Activated naive CD8-positive, alpha-beta T cell treated with anti-CD3 and anti-CD28 coated beads for 36 hours (primary cell): ENCODE measurements at places on chromosomes 6 and 20. TPM values are rescaled to one million over a fixed set of nuclear protein-coding genes. Genes with fewer than 3 reads are reported as not detected.

Gene BHLHE23
- total RNA-seq = not detected

Gene HTR1B
- not detected for total RNA-seq

Gene LY6G6D
- not detected for total RNA-seq

Gene HLA-A
- total RNA-seq = 1,111 TPM

Gene GSTA4
- total RNA-seq = 8.5 TPM

Gene DNAAF9
- total RNA-seq = 1.1 TPM

Gene SYNJ2
- total RNA-seq = 29.4 TPM

DNA sequence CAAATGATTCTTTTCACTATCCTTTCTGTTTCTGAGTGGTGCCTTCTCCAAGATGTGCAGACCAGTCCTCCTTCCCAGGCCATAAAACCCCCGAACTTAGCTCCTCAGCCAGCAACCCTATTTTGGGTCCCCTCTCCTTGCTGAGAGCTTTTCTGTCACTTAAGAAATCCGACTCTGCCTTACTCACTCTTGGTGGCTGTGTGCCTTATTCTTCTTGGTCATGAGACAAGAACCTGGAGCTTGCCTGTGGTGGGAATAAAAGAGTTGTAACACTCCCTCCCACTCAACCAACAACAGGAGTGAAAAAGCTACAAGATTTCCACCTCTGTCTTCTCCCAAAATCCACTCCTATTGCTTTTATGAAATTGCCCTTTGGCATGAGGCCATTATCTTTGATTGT is 62.6 kb downstream of the RPS12 start:
- DNase-seq = no peak

GRCh38 chr6:15413466-15414234 is 167.8 kb downstream of the JARID2 start:
- DNase-seq = no peak

DNA sequence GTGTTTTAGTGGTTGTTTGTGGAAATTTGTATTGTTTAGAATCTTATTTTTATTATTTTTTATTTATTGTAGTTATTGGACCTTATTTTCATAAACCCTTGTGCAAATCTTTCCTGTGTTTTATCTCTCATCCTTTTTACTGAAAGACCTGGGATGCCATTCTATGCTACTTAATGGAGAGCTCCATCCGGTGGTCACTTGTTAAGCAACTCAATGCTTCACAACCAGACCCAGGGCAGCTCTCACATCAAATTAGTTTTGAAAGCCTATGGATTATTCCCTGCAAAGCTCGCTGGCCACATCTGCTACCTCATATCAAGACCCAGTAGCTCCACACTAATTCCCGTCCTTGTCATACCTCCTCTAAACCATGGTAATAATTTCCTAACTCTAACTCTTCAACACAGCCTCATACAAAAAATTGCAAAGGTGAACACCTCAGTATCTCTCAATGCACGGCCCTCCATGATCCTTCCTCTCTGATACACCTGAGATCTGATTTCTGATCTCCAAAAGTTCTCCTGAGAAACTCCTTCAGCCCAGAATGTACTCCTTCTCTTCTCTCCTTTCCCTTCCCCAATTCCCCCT is 296.6 kb upstream of the MANEA start:
- DNase-seq = no peak

DNA sequence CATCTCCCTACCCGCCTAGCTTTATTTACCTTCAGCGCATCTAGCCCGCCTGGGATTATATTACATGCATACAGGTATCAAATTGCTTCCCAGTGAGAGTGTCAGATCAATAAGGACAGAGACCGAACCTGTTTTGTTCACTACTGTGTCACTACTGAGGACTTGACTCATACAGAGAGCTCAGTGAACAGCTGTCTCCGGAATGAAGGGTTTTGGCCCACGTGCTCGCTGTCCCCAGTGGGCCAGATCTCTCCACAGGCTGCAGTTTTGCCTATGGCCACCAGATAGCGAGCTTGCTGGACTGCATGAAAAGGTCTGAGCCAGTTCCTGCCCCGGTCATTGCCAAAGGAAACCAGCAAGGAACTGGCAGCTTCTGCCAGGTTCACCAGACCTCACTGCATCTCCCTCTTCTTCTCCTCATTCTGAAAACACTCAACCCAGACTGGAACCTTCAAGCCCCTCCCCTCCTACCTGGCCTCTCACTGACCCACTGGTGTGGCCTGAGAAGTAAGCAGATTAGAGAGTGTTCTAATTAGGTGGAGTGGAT is 150.8 kb downstream of the ZMYND8 start:
- DNase-seq = peak; percentile 56

GRCh38 chr6:139510040-139510790 is 135.8 kb upstream of the CITED2 start:
- no peak for DNase-seq

DNA sequence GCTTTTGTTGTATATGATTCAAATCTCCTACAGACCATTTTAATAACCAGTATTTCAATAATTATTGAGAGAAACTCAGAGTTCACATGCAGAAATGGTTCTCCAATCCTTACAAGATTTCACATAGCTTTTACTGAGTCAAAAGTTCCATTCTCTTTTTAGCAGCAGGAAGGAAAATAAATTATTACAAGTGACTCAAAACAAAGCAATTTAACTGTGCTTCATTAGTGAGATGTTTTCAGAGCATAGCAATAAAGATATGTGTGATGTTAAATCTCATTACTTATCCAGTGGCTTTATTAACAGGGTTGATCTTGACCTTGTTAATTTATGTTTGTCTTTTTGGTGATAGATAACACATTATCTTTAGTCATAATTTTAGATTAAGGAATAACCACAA is 22.0 kb downstream of the KIF13A start:
- no peak for DNase-seq

GRCh38 chr6:15305496-15305895 is 59.6 kb downstream of the JARID2 start:
- DNase-seq = no peak

GRCh38 chr6:148195511-148195910 is 147.1 kb upstream of the SASH1 start:
- no peak for DNase-seq

DNA sequence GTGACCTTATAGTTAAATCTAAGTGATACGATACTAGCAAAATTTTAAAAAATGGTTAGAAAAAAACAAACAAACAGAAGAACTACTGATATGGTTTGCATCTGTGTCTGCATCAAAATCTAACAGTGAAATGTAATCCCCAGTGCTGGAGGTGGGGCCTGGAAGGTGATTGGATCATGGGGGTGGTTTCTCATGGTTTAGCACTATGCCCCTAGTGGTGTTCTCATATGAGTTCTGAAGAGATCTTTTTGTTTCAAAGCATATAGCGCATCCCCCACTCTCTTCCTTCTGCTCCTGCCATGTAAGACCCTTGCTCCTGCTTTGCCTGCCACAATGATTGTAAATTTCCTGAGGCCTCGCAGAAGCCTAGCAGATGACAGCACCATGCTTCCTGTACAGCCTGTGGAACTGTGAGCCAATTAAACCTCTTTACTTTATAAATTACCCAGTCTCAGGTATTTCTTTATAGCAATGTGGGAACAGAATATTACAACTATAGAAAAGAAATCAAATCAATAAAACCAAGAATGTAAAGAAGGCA is 5.4 kb downstream of the FBXL4 start:
- DNase-seq = no peak

- no peak for DNase-seq
Observed at GRCh38 chr20:48489656-48490055, 338.1 kb downstream of the PREX1 start.

- no peak for DNase-seq
Observed at GRCh38 chr6:150537491-150537890, 62.2 kb upstream of the PLEKHG1 start.

DNA sequence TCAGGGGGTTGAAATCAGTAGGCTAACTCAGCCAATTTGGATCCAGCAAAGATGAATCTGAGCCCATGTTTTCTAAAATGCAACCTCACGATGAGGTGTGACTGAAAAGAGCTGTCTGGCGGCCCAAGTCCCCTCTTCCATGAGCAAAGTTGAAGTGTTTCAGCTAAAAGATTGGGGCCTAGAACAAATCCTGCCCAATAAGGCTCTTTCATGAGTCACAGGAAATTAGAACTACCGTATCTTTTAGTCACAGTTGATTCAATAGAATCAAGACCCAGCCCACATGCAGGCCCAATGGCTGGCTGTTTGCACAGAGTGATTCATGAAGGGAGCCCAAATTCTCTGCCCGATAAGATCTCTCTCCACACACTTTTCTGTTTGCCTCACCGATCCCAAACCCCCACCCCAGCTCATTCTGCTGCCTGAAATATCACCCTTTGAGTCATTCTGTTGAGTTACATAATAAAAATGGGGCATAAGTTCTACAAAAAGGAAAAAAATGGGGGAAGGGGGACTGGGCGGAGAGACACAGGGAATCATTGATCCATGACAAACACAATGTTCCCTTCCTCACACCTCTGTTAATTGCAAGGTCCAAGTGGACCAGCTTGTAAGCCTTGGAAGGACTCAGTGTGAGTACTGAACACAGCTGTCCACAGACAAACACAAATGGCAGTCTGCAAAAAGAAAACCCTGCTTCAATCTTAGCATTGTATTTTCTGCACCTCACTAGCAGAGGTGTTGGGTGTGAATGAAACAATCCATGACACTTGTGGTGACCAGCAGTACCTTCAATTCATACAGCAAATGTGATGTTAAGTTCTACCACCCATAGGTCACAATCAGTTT is 13.8 kb downstream of the FOXQ1 start:
- DNase-seq = no peak

GRCh38 chr6:108862479-108863191 is 14.4 kb downstream of the ARMC2 start:
- DNase-seq = no peak

DNA sequence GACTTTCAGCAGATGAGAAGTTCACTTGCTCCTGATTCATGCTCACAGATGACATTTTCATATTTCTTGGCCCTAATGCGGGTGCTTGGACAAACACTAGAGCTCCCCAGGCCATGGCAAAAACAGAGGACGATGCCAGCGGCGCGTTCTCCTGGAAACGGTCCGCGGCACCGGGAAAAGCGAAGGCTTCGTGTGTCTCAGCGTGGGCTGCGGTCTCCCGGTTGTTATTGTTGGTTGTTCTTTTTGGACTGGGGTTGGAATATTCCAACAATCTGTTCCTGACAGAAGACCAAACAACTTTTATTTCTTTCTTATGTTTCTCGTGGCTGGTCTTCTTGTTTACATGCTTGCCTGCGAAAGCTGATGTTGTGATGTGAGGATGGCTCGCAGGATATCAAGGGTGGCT is 46.8 kb upstream of the NEDD9 start:
- no peak for DNase-seq

DNA sequence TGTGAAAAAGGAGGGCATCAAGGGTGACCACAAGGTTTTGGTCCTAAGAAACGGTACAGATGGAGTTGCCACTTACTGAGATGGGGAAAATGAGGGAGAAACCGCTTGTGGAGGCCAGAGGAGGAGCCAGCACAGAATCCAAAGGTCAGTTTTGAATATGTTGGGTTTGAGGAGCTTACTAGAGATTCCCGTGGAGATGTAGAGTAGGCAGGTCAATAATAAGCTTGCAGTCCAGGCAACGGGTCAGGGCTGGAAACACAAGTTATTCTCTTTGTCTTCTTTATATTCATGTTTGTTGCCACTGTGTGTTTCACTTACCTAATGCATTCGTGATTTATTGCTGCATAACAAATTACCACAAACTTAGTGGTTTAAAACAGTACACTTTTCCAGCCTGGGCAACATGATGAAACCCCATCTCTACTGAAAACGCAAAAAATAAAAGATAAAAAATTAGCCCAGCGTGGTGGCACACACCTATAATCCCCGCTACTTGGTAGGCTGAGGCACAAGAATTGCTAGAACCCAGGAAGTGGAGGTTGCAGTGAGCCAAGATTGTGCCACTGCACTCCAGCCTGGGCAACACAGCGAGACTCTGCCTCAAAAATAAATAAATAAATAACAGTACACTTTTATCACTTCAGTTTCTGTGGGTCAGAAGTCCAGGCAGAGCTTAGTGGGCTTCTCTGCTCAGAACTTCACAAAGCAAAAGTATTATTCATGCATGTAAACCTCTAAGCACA is 2.7 kb upstream of the BTN3A2 start:
- DNase-seq = no peak

- DNase-seq = no peak
Observed at GRCh38 chr6:24564081-24564480, 69.3 kb downstream of the ALDH5A1 start.

DNA sequence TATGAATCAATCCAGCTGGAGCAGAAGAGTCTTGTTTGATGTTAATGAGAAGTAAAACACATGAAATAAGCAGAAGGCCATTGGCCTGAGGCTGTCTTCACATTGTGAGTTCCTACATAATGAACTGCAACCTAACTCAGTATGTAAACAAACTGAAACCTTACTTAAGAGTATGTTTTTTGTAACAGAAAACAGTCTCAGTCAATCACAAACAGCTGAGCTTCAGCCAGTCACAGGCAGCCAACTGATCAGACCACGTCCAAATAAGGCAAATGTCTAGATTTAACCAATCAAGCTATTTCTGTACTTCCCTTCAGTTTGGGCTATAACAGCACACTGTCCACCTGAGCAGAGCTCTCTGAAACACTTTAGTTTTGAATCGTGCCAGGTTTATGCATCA is 234.7 kb downstream of the TRDN start:
- DNase-seq = no peak

DNA sequence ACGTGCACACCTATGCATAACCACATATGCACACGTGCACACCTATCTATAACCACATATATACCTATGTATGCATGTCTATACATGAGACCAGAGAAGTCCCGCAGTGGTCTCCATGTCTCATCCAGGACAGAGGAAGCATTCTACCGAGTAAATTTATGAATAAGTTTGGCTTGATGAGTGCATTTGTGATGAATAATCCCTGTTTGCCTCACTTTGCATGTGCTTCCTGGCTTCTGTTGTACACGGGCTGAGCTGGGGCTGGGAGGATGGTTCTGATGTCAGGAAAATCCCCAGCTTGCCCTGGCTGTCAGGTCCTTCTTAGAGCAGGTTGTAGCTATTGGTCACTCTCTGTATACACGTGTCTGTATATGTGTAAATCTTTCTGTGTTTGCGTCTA is 157.6 kb upstream of the RPS6KA2 start:
- DNase-seq = no peak

- no peak for DNase-seq
Observed at GRCh38 chr20:112396-112795, 24.9 kb downstream of the DEFB125 start.

DNA sequence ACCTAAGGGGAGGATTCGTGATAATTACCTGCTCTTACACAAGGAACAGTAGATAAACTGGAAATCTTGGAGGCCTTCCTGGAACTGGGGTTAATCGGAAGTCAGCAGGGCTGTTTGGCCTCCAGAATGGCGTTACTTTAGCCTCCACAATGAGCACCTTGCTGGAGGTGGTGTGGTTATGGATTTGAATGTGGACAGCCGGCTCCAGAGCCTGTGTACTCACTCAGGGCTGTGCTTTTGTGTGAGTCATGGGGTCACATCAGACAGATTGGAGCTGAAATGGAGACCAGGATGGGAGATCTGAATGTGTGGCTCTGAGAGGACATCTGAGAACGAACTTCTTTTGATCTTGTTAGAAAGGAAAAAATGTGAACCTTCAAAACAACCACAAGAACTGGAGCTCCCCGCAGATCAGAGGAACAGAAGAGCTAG is 30.4 kb downstream of the IGF2R start:
- DNase-seq = no peak

GRCh38 chr20:8423482-8423881 is 291.4 kb downstream of the PLCB1 start:
- DNase-seq = no peak

GRCh38 chr6:133764008-133764753 is 124.7 kb upstream of the TCF21 start:
- no peak for DNase-seq
